Inflammatory macrophage treated with lipopolysaccharide for 4 hours (primary cell): ENCODE measurements at places on chromosomes 1 and 21.

GRCh38 chr1:31811605-31812004 is 4.2 kb downstream of the SPOCD1 start:
- DNase-seq, result no peak

DNA sequence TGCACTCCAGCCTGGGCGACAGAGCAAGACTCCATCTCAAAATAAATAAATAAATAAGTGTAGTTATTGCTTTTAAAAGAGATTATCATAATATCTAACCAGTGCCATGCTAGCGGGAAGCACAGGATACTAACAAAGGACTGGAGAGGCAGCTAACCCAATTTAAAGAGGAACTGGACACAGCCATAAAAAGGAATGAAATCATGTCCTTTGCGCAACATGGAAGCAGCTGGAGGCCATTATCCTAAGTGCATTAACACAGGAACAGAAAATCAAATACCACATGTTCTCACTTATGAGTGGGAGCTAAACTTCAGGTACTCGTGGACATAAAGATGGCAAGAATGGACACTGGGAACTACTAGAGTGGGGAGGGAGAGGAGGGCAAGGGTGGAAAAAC is 54.9 kb downstream of the TM2D1 start:
- peak; percentile 82 for DNase-seq

- DNase-seq, result no peak
These were observed 494.6 kb downstream of the NEGR1 start for GRCh38 chr1:71787699-71788098.

GRCh38 chr1:156747742-156748669 is 3.5 kb downstream of the HDGF start:
- no peak for DNase-seq

DNA sequence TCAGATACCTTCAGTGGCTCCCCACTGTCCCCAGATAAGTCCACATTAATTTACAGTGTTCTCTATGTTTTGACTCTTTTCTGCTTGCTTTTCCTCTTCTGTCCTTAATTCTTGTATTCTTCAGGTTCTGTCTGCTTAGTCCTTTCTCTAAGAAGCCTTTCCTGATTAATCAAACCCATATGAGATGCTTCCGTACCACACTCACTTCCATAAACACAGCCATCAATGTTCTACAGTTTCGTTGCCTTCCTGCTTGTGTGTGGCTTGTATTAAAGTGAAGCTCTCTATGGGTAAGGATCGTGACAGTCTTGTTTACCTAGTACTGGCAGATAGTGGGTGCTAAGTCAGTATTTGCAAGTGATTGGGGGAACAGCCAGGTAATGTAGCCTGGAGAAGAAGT is 75.9 kb downstream of the PRDM2 start:
- no peak for DNase-seq

- DNase-seq, result no peak
These were observed 2.7 kb downstream of the MIA3 start for GRCh38 chr1:222620566-222620965.

DNA sequence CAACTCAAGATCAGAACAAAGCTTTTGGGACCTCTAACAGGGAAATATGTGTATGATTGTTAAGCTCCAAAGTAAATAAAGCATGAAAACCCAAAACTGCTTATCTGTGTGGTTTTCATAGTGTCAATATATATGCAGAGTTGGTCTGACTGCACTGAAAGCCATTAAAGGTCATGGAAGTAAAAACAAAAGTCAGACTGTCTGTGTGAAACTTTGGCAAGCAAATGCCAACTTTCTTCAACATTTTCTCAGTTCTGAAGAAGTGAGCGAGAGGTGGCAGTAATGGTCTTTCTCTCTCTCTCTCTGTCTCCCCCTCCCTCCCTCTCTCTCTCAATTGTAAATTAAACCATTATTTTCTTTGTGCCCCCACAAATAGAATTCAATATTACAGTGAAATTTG is 100.1 kb upstream of the S1PR1 start:
- DNase-seq, result peak; percentile 23

DNA sequence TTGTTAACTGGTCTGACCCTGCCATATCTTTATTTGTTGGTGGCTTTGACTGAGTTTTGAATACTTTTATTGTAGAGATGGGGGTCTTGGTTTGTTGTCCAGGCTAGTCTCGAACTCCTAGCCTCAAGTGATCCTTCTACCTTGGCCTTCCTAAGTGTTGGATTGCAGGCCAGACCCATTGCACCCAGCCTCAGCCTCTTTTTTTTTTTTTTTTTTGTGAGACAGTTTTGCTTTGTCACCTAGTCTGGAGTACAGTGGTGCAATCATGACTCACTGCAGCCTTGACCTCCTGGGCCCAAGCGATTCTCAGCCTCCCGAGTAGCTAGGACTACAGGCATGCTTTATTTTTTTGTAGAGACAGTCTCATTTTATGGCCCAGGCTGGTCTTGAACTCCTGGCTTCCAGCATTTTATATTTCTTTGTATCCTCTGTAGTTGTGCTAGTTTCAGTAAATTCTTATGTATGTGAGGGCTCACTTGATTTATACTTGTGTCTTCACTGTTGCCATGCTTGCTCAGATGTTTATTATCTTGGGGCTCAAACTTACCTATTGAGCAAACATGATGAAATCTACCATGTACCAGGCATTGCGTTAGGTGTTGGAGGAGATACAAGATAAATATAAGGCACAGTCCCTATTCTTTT is 24.1 kb downstream of the THRAP3 start:
- peak; percentile 84 for DNase-seq

GRCh38 chr1:57959531-57960241 is 535.8 kb upstream of the DAB1 start:
- DNase-seq, result no peak

- no peak for DNase-seq
These were observed 34.9 kb downstream of the CDC14A start for GRCh38 chr1:100387209-100387608.

DNA sequence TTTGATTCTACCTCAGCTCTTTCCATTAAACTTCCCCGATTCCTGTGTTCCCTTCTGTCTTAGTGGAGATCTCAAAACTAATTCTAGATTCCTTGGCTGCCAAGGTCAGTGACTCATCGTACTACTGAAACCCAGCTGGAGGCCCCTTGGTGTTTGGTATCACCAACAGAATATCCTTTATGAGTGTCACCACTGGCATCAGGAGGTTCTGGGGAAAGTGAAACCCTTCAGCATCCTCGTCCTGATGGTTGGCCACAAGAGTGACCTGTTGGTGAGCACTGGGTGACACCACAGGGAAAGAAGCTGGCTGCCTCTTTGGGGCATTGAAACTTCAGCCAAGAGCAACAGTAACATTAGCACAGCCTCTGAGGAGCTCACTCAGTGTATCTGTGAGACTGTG is 9.6 kb downstream of the RAB42 start:
- no peak for DNase-seq

DNA sequence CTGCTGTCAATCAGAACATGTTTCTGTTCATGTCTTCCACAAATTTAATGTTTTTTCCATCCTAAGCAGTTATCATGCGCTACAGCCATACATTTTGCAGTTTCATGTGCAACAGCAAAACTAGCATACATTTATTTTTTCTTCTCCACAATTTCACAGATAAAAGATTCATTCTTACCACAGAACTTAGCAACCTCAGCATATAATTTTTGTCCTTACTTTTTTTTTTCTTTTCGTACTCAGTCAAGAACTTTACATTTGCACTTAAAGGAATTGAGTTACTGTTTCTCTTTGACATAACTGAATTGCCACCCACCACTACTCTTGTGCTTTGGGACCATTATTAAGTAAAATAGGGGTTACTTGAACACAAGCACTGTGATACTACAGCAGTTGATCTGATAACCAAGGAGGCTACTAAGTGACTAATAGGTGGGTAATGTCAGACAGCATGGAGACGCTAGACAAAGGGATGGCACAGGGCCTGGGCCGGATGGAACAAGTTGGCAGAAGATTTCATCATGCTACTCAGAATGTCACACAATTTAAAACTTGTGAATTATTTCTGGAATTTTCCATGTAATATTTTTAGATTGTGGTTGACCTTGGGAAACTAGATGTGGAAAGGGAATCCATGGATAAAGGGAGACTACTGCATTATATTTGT is 50.2 kb upstream of the LHX8 start:
- no peak for DNase-seq

GRCh38 chr21:27564684-27565301 is 597.9 kb upstream of the ADAMTS5 start:
- peak; percentile 28 for DNase-seq

GRCh38 chr1:242398351-242398750 is 126.1 kb downstream of the PLD5 start:
- no peak for DNase-seq

GRCh38 chr1:8963963-8964362 is 18.3 kb downstream of the CA6 start:
- no peak for DNase-seq

DNA sequence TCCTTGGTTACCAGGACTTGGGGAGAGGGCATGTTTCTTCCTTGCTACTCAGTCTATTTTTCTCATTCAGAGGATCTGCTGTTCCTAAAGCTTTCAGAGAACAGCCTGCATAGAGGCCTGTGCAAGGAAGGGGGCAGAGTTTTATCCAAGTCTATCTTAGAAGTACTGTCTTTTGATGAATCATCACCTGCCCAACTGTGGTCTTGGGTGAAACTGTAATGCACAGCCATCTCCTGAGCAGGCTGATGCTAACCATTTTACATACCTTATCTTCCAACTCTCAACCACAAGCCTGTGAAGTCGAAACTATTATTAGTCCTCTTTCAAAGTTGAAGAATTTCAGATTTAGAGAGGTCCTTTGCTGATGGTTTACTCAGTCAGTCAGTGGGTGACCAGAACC is 368.0 kb downstream of the HHAT start:
- no peak for DNase-seq

DNA sequence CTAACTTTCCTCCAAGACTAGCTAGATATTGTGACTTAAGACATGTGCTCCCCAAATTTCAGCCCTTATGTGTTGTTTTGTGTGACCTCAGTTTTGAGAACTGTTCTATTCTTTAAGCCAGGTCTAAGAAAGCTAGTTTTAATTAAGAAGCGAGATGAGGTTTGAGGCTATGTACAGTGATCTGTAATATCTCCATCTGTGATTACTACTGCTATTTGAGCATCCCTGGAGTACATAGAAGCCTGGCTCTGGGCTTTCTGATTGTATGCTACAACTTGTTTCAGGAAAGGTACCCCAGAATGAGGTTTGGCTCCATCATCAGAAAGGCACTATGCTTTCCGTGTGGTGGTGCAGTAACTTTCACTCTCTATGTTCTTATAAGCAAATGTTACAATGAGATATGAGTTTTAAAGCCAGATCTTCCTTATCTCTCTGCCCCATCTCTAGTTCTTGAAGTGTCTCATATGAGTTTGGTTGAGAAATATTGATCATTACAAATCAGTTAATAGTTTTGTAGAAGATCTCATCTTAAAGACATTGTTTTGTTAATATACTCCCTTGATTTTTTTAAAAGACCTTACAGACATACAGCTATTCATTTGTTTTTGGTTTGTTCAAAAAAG is 605 bp downstream of the RGS4 start:
- no peak for DNase-seq
